LoVo (cell line): ENCODE measurements at places on chromosomes 11 and 22.

- DNase-seq = no peak
Measured at GRCh38 chr11:30935861-30936260, 349.7 kb upstream of the MPPED2 start.

DNA sequence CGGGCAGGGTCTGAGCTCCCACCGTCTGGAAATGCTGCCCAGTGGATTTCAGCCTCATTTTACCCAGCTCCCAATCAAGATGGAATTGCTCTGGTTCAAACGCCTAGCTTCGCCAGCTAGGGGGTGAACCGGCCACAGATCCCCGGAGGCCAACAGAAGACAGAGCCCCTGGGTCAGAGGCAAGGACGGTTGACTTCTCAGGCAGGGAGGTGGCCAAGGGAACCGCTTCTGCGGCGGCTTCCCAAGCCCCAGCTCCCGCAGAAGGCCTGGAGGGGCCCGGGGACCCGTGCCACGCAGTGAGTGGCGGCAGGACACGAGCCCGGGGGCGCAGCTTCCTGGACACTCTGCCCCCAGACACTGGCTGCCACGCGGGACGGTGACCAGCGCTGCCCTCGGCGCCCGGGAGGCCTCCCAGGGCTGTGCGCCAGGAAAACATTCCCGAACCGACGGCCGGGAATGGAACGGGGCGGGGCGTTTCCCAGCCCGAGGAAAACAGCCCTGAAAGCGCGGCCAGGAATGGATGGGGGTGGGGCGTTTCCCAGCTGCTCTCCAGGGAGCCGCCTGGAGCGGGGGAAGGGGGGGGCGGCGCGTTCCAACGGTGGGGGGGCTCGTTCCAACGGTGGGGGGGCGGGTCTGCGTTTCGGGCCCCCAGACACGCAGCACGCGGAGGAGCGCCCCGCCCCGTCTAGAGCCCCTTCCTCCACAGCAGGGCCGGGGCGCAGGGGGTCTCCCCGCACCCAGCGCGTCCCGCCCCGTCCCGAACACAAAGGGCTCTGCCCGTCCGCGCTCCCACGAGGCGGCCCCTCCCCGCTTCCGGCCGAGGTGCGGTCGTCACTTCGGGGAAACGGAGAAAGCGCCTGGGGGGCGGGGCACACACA is 13.5 kb upstream of the B4GALNT4 start:
- peak; percentile 91 for DNase-seq

- DNase-seq = no peak
Measured at GRCh38 chr22:46791201-46791731, 28.8 kb downstream of the TBC1D22A start.

DNA sequence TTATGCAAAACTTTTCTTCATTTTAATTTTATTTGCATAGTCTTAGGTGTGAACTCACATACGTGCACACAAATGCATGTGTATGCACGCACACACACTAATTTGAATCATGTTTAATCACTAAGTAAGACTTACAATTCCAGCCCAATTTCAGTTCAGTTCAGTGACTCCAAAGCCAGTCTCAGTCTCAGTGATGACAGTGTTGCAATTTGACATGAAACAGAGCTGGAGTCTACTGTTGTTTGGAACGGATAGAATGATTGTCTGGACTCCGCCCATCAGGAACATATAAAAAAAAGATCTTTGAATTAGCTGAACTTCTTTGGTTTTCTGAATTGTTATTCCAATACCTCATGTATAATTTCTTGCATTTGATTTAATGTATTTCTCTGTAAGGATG is 14.9 kb upstream of the OR51S1 start:
- no peak for DNase-seq

GRCh38 chr11:23099256-23099655 is 239.0 kb upstream of the CCDC179 start:
- no peak for DNase-seq

- no peak for DNase-seq
Measured at GRCh38 chr11:117217141-117218084, 14.5 kb downstream of the PCSK7 start.

GRCh38 chr22:49906071-49906798 is 12.0 kb downstream of the ALG12 start:
- DNase-seq = no peak

- no peak for DNase-seq
Measured at GRCh38 chr22:47608421-47608820, 846.0 kb downstream of the TBC1D22A start.

GRCh38 chr11:60222141-60222540 is 20.8 kb downstream of the MS4A4E start:
- DNase-seq = no peak

GRCh38 chr22:45105281-45105702 is 58.4 kb upstream of the NUP50 start:
- peak; percentile 87 for DNase-seq

DNA sequence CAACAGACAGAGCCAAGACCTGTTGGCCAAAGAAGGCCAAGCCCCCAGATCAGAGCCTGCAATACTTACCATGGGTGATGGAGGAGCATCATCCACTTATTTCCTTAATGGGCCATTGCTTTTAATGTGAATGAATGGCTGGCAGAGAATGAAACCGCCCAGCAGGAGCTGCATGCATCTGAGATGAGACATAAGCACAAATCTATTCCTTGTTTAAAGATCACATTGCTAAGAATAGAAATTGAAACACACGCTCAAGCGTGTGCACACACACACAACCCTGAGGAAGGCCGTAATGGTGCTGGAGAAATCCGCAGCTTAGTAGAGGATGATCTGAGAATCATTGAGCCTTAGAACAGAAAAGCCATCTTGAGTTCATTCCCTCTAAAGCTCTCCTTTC is 5.3 kb upstream of the RRAS2 start:
- DNase-seq = no peak

GRCh38 chr11:203945-204586 is 3.1 kb downstream of the BET1L start:
- no peak for DNase-seq

- no peak for DNase-seq
Measured at GRCh38 chr22:44486538-44486937, 11.5 kb downstream of the RTL6 start.

DNA sequence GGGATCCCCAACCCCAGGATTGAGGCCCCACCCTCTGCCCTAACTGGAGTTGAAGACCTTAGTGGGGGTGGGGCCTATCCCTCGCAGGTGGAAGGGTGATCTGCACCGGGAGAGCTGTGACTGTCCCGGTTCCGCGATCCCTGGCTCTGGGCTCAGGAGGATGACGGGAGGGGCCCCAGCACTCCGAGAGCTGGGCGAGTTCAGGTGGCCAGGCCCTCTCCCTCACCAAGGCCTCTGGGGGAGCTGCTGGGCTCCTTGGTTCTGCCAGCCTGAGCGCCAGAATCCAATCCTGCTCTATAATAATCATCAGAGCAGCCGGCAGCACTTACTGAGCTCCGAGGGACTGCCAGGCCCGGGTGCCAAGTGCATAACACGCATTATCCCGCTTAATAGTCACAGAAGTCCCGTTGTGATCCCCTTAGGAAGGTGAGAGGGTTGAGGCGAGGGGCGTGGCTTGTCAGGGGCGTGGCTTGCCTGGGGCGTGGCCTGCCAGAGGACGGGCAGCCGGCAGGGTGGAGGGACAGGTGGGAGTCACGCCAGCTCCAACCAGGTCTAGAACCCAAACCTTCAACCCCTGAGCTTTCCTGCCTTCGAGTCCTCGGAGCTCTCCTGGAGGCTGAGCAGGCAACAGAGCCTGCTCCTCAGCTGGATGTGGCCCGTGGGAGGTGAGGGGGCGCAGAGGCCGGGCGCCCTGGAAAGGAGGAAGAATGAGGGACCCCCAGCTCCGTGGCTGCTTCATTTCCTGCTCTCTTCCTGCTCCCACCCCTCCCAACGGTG is 7.3 kb upstream of the SYT7 start:
- peak; percentile 63 for DNase-seq

DNA sequence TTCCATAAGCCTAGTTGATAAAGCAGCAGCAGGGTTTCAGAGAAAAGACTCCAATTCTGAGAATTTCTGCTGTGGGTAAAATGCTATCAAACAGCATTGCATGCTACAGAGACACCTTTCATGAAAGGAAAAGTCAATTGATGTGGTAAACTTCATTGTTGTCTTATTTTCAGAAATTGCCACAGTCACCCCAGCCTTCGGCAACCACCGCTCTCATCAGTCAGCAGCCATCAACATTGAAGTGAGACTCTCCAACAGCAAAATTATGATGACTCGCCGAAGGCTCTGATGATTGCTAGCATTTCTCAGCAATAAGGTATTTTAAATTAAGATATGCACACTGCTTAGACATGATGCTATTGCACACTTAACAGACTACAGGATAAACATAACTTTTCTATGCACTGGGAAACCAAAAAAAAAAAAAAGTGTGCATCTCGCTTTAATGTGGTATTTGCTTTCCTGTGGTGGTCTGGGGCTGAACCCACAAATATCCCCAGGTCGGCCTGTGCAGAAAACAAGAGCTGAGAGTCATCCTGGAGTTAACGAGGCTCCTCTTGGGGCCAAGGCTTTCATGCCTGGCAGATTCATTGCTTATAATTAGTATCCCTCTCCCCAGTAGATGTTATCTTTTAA is 192.1 kb downstream of the CTTN start:
- DNase-seq = no peak

DNA sequence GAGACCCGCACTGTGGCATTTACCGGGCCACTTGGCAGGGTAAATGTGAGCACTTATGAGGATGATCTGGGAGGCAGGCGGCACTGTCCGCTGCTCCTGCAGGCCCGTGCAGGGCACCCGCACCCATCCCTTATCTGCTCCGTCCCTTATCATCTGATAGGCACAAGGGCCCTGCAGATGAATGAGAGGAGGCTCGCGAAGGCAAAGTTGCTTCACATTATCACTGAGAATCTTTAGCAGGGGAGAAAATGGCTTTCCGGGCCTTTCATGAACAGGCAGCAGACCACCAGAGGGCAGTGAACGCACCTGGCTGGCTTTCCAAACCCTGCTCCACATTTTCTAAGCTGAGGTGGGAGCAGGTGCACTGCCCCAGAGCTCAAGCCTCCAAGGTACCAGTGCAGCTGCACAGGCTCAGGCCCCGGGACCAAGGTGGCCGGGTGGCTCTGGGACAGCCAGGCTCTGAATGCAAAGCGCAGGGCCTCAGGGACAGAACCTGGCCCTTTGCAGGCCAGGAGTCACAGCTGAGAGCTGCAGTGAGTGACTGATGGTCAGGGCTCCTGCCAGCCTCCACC is 165.6 kb downstream of the SHANK2 start:
- peak; percentile 12 for DNase-seq

- no peak for DNase-seq
Measured at GRCh38 chr22:43988116-43988820, 33.0 kb downstream of the SAMM50 start.
